ENCODE measurements at places on chromosomes 7 and 10.

DNA sequence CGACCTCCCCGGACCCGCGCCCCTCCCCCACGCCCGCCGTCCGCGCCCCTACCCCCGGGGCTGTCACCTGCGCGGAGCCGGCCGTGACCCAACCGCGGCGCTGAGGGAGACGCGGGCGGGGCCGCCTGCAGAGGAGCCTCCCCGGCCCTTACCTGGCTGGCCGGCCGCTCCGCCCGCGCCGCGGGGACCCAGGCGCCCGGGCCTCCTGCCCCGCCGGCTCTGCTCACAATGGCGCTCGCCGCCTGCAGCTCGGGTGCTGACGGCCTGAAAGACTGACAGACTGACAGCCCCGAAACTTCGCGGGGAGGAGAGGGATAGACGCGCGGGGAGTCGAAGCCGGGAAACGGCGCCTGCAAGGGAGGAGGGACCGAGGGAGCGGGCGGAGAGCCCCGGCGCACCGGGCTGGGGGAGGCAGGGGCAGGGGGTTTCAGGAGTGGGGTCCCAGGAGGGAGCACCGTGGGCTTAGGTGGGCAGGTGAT is 393 bp downstream of the ZNF467 start:
- no peak for DNase-seq

DNA sequence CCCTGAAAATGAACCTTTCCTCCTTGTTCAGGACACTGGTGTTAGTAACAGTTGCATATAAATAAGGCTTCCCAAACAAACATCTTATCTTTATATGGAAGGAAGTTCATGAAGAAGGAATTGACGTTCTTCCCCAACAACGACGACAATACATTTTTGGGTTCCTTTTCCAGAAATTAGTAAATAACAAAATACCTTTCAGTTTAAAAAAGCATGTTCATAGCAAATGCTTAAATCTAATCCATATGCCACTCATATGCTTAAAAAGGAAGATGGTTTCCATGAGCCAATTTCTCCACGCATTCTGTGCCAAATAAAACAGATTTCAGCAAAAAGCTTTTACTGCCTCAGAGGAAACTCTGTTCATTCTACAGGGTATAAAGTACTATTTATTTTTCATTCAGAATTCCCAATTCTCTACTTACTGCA is 182.6 kb downstream of the COBL start:
- no peak for DNase-seq

- DNase-seq, result no peak
Observed at GRCh38 chr7:157893535-157894044, 556.8 kb downstream of the DNAJB6 start.

GRCh38 chr10:84469470-84469869 is 141.1 kb downstream of the CCSER2 start:
- peak; percentile 20 for DNase-seq

GRCh38 chr7:151247611-151248345 is 716 bp downstream of the SMARCD3 start:
- no peak for DNase-seq

- peak; percentile 79 for DNase-seq
Observed at GRCh38 chr10:3071405-3072198, 4.3 kb downstream of the PFKP start.

Data from HCEC 1CT (cell line).